ENCODE measurements at places on chromosomes 7 and 10.

GRCh38 chr10:7942316-7942715 is 112.2 kb upstream of the GATA3 start:
- DNase-seq = no peak

DNA sequence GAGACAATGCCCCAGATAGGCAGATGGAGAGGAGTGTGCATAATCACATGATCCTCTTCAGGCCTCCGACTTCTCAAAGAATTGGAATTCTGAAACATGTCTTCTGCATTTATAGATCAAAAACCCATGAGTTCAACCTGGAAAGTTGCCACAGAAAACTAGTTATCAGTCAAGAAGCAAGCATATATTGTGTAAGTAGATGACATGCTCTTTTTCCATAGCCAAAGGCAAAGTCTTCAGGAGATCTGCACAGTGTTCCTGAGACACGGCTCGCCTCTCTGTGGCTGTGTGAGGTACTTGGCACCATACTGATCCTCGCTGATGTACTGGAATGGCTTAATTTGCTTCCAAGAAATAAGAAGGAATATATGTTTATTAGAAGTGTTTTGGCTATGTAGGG is 213.5 kb upstream of the MKI67 start:
- no peak for DNase-seq

- DNase-seq = no peak
These were observed 156.0 kb downstream of the EGFR start for GRCh38 chr7:55174856-55175255.

- no peak for DNase-seq
These were observed 67.8 kb downstream of the TAF3 start for GRCh38 chr10:7886056-7886455.

DNA sequence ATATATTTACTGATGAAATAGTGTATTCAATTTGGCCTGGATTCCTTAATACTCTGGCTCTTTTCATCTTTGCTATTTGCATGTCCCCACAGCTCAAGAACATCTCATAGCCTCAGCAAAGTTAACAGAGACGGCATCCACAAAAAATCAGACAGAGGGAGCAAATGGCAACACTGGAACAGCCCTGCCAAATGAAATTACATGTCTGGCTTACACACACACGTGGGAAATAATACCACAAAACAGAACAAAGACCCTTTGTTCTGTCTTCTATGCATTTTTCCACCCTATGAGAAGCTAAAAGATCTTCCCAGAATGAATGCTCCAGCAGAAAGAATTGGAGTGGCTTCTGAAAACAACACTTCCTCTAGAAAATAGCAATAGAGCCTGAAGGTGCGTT is 139.5 kb downstream of the ALOX5 start:
- no peak for DNase-seq

GRCh38 chr7:20232848-20233247 is 15.7 kb upstream of the MACC1 start:
- DNase-seq = no peak

- DNase-seq = peak; percentile 30
These were observed 39.2 kb upstream of the PPP1R3C start for GRCh38 chr10:91672021-91672608.

DNA sequence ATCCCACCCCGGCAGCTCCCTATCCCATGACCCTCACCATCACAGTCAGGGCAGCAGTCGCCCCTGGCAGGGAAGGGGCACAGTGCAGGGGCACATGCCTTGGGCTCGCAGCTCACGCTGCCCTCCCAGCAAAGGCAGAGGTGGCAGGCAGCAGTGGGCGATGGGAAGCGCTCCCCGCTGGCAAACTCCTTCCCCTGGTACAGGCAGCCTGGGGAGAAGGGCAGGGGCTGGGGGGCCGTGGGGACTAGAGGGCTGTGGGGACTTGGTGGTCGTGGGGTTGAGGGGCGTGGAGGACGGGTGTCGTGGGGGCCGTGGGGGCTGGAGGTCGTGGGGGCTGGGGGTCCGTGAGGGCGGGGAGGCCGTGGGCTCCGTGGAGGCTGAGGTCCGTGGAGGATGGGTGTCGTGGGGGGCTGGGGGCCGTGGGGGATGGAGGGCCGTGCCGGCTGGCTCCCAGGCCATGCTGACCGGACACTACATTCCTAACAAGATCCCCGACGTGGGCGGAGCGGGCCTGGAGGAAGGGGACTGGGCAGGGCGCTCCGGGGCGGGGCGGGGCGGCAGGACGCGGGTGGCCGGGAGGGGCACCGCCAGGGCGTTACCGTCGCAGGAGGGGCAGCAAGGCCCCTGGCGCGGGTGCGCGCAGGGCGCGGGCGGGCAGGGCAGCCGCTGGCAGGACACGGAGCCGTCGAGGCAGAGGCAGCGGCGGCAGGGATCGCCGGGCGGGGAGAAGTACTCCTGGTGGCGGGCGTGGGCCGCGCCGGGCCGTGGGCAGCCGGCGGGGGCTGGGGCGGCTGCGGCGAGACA is 20.0 kb downstream of the KCP start:
- DNase-seq = no peak

DNA sequence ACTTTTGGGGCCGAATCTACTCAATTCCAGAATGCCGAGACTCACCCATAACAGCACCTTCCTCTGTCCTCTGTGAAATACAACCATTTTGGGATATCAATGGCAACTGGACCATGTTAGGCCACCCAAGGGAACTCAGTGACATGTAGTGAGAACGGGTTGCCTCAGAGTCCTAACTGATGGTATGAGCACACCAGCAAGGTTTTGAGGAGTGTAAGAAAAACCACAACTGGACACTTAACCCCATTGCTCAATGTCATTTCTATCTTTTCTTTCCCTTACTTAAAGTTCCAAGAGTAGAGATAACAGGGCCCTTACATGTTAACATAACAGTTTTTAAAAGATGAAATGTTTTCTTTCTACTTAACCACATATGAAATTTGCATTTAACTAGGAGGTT is 67.1 kb downstream of the TNS3 start:
- DNase-seq = no peak

DNA sequence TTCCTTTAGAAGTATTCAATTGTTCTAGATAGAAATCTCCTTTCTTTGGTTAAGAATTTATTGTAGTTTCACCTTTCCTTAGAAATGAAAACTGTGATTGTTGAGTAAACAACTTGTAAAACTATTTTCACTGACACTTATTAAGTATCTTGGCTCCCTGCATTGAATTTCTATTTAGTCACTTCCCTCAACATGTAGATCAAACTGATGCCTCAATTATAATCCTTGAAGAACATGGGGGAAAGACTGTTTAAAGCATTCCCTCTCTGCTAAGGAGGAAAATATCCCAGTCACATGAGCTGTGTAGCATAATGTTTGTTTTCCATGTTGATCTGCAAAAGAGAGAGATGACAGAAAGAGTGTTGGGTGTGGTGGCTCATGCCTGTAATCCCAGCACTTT is 99.7 kb downstream of the PDE1C start:
- no peak for DNase-seq

DNA sequence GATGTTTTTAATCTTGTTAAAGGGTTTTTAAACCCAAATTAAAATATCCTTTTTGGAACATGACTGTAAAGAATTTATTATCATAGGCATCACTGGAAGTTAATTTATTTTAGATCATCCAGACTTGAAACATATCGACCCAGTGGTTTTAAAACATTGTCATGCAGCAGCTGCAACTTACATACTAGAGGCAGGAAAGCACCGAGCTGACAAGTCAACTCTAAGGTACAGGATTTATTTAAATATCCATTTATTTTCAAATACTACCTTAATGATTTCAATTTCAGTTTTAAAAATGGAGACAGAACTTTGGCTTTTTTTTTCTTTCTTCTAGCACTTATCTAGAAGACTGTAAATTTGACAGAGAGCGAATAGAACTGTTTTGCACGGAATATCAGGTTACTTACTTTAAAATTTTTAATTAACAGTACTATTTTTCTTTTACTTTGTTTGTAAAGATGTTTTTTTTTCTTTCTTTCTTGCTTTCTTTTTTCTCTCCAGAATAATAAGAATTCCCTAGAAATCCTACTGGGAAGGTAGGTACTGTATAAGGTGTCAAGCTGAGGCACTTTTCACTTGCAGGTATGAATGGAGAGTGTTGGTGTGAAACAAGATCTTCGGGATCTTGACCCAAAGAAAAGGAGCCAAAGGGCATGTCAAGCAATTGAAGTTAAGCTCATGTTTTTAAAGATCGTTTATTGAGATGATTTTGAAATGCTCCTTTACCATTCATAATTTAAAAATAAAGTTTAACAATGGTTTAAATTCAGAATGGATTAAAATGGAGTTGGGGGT is 1.8 kb downstream of the COMMD3 start:
- DNase-seq = no peak

DNA sequence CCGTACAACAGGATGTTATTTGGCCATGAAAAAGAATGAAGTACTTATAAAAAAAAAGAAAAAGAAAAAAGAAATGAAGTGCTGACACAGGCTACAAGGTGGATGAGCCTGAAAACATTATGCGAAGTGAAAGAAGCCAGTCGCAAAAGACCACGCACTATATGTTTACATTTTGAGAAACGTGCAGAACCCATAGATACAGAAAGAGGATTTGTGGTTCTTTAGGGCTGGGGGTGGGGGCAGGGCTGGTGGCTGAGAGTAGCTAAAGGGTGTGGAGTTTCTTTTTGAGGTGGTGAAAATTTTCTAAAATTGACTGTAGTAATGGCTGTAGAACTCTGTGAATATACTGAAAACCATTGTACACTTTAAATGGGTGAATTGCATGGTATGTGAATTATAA is 86.0 kb upstream of the FAM20C start:
- no peak for DNase-seq

DNA sequence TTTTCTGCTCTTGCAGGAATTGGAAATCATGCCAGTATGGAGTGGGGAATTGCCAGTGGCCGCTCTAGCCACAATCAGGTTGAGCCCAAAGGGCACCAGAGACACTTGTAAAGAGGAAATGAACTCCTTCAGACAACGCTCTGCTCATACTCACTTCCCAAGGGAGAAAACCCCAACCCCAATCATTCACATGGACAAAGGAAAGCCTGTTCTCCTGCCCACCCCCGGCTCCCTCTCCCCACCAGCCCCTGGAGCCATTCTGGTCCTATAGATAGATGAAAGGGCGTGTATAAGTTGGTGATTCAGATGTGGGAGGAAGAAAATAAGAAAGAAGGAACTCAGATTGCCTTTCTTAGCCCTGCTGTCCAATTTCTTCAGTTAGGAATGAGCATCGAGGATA is 57.4 kb downstream of the GFRA1 start:
- no peak for DNase-seq

DNA sequence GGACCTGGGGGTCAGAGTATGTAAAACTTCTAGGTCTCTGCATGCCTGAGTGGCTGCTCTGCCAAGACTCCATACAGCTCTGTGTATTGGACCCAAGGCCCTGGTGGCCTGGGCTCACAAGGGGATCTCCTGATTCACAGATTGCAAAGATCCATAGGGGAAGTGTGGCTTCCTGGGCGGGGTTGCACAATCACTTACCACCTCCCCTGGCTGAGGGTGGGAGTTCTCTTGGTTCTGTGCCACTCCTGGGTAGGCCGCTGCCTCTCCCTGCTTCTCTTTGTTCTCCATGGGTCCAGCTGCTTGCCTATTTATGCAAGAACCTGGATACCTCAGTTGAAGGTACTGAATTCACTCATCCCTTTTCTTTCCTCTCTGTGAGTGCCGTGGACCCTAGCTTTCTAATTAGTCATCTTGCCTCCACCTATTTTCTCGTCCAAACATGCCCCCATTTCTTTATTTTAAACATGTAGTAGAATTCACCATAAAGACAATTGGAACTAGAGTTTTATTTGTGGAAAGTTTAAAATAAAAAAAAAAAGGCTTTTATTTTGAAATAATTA is 18.5 kb upstream of the AGR3 start:
- DNase-seq = no peak

- no peak for DNase-seq
These were observed 798.3 kb downstream of the KCNMA1 start for GRCh38 chr10:76839276-76839675.

DNA sequence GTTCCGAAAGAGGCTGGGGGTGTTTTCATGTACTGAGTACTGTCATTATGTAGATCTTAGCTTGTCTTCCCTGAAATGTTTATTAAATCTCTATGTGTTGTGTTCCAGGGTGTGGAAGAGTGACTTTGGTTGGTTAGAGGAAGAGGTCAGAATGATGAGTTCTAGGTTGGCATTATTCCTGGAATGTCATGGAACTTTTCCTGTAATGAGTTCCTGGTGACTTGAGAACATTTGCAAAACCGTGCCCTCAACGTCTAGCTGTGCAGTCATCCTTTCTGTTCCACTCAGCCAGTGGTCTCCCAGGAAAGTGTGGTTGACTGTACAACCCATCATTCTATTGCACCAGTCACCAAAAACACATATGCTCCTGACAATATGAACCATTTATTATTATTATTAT is 129.6 kb downstream of the BICC1 start:
- DNase-seq = no peak

DNA sequence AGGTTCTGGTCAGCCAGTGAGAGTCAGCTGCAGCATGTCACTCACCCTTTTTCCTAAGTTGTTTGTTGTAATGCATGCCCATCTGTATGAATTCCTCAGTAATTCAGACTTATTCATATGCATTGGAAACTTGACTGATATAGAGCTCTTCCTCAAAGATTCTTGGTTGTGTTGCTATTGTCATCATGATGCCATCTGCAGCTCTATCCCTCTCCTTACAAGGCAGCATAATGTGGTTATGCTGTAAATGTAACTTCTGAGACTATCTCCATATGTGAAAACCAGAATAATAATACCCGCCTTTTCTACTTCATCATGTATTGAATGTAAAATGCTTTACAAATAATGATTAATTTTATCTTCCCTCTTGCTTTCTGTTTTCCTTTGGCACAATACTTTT is 252.6 kb upstream of the MTPN start:
- no peak for DNase-seq

GRCh38 chr10:30675791-30676718 is 46.5 kb upstream of the LYZL2 start:
- DNase-seq = no peak

DNA sequence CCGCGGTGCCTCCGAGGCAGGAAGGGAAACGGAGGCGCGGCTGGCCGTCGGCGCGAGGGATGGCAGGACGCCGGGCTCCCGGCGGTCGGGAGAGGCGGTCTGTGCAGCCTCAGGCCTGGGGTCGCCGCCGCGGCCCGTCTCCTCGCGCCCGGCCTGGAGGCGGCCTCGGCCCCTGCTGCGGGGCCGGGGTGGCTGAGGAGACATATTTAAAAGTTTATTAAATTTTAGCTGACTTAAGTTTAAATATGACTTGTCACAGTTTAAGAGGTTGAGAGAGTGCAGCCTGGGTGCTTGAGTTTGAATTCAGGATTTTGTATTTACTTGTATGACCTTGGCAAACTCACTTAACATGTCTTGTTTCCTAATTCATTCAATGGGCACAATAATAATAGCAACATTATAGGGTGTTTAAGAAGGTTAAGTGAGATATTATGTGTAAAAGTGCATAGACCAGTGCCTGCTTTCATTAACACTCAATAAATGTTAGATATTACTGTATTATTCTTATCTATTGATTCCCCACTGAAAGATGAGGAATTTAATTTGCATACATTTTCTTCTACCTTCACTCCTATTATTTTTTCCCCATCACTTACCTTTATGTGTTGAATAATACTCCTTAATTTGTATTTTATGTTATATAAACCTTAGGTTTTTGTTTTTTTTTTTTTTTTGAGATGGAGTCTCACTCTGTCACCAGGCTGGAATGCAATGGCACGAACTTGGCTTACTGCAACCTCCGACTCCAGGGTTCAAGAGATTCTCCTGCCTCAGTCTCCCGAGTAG is 718 bp downstream of the DYNC2I1 start:
- no peak for DNase-seq

Data from AG08396 (cell line).